Endothelial cell of umbilical vein (primary cell): ENCODE measurements at places on chromosomes 7 and 10. TPM values are rescaled to one million over a fixed set of nuclear protein-coding genes. Genes with fewer than 3 reads are reported as not detected.

DNA sequence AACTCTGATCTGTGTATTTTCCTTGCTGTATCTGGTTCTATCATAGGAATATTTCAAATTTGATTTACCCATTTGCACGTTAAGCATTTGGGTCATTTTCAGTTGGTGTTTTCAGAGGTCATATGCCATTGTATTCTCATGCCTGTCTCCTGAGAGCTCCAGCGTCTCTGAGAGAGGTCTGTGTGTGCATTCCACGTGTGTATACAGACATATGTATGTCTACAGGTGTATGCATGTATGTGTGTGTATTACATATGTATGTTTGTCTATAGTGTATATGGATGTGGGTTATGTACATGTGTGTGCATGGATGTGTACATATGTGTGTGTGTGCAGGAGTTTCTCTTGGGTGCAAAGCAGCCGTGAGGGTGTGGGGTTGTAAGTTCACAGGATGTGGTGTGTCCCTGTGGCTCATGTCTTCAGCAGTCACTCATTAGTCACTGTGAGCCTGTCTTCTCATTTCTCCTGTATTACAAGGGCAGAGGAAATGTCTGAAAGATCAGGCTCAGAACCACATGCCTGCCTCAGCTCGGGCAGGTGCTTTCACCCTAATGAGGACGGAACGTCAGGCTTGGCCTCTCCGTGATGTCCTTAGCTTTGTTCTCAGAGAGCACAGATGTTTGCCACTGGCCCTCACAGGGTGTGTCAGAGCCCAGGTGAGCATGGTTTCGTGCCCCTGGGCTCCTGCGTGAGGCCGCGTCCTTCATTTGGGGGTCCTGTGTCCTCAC, 101.6 kb downstream of the NKX6-2 start:
- H3K27ac ChIP-seq, result peak overlapping the region; percentile 32
- H3K4me1 ChIP-seq, result peaks cover 10% of the 10 kb centered on the region
- H3K36me3 ChIP-seq, result no peaks in the 10 kb centered on the region
- H3K4me3 ChIP-seq, result no peak overlapping the region

- no peak overlapping the region for H3K27ac ChIP-seq
- H3K4me1 ChIP-seq, result no peaks in the 10 kb centered on the region
- H3K36me3 ChIP-seq, result no peaks in the 10 kb centered on the region
- H3K27me3 ChIP-seq, result no peaks in the 10 kb centered on the region
Measured at GRCh38 chr10:124578231-124579010, 116.8 kb downstream of the LHPP start.

GRCh38 chr7:133676805-133677370, 424.0 kb downstream of the EXOC4 start:
- H3K4me3 ChIP-seq, result no peak overlapping the region
- DNase-seq, result peak; percentile 17

The RARRES2 gene
- not detected in 2 replicates for total RNA-seq

GRCh38 chr7:69515495-69516212, 82.6 kb upstream of the AUTS2 start:
- H3K27ac ChIP-seq, result no peak overlapping the region
- H3K36me3 ChIP-seq, result no peaks in the 10 kb centered on the region
- no peak overlapping the region for H3K4me3 ChIP-seq
- no peaks in the 10 kb centered on the region for H3K4me1 ChIP-seq
- DNase-seq, result no peak

GRCh38 chr10:78461333-78461732, 427.7 kb downstream of the RPS24 start:
- no peaks in the 10 kb centered on the region for H3K36me3 ChIP-seq
- H3K4me3 ChIP-seq, result no peak overlapping the region
- no peak for DNase-seq
- no peak overlapping the region for H3K27ac ChIP-seq
- no peaks in the 10 kb centered on the region for H3K27me3 ChIP-seq

DNA sequence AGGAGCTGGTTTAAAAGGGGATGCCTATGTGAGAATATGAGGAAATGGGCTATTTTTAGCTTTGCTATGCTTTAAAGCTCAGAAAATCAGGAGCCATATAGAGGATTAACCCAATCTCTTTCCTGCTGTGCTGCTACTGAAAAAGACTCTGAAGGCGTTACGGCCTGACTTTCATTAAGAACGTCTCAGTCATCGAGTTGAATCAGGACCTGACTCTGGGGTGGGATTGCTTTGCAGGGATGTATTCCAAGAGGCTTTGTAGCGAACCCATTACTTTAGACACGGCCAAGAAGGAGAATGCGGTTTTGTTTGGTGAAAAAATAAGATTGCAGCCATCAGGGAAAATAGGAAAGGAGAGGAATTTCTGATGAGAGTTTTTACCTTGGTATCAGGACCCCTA, 426.9 kb downstream of the CCSER2 start:
- H3K4me1 ChIP-seq, result no peaks in the 10 kb centered on the region
- no peaks in the 10 kb centered on the region for H3K27me3 ChIP-seq
- H3K27ac ChIP-seq, result no peak overlapping the region
- DNase-seq, result no peak
- H3K4me3 ChIP-seq, result no peak overlapping the region

The ASIC3 gene
- total RNA-seq, result 0.69 and 1.4 TPM in 2 replicates

DNA sequence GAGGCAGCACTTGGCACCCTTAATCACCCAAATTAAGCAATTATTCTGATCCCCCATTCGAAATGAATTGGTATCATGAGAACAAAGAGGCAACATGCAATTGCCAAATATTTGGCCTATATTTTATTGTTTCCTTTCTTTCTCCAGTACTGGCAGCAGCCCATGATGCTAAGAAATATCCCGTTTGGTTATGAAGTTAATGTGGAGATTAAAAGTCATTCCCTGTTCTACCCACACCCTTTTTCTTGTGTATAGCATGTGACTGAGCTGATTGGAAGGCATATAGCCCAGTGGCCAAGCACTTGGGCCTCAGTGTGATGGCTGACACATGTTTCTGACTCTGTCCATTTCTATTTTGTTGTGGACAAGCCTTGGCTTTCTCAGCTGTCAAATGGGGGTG, 692.3 kb upstream of the GALNT17 start:
- H3K27me3 ChIP-seq, result no peaks in the 10 kb centered on the region
- H3K36me3 ChIP-seq, result no peaks in the 10 kb centered on the region
- DNase-seq, result no peak

- no peaks in the 10 kb centered on the region for H3K36me3 ChIP-seq
- no peaks in the 10 kb centered on the region for H3K4me1 ChIP-seq
- H3K27me3 ChIP-seq, result no peaks in the 10 kb centered on the region
- H3K27ac ChIP-seq, result no peak overlapping the region
- no peak for DNase-seq
Measured at GRCh38 chr10:132746801-132747625, 38.9 kb downstream of the NKX6-2 start.

The STAG3 gene
- total RNA-seq, result 0.55 and 1.4 TPM in 2 replicates

GRCh38 chr7:54725255-54725654, 33.8 kb downstream of the SEC61G start:
- no peaks in the 10 kb centered on the region for H3K27me3 ChIP-seq
- H3K4me3 ChIP-seq, result no peak overlapping the region

- no peaks in the 10 kb centered on the region for H3K4me1 ChIP-seq
- no peak overlapping the region for H3K27ac ChIP-seq
- no peak overlapping the region for H3K4me3 ChIP-seq
- H3K27me3 ChIP-seq, result no peaks in the 10 kb centered on the region
- H3K36me3 ChIP-seq, result no peaks in the 10 kb centered on the region
- no peak for DNase-seq
Measured at GRCh38 chr7:87517136-87517815, 41.8 kb upstream of the ABCB4 start.

GRCh38 chr7:71988201-71988600, 423.9 kb downstream of the CALN1 start:
- H3K4me1 ChIP-seq, result no peaks in the 10 kb centered on the region
- no peaks in the 10 kb centered on the region for H3K36me3 ChIP-seq
- no peak for DNase-seq
- no peak overlapping the region for H3K4me3 ChIP-seq

GRCh38 chr10:43340619-43341018, 30.8 kb upstream of the FXYD4 start:
- no peaks in the 10 kb centered on the region for H3K36me3 ChIP-seq
- H3K27me3 ChIP-seq, result no peaks in the 10 kb centered on the region
- DNase-seq, result no peak
- no peaks in the 10 kb centered on the region for H3K4me1 ChIP-seq

DNA sequence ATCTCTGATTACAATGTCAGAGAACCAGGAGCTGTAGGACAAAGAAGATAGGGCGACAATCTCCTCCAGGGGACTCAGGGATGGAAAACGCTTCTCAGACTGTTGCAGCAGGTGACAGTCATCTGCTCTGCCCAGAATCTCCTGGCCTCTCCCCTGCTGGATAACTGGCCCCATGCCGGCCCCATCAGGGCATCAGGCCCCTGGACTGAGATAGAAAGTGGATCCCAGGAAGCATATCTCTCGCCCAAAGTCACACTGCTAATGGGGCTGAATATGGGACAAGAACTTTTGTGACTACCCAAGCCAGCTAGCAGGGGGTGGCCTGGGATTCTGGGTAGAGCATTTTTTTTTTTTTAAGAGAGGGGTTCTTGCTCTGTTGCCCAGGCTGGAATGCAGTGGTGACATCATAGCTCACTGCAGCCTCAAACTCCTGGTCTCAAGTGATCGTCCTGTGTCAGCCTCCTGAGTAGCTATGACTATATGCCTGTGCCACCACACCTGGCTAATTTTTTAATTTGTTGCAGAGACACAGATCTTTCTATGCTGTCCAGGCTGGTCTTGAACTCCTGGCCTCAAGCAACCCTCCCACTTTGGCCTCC, 20.5 kb upstream of the MLXIPL start:
- no peak overlapping the region for H3K4me3 ChIP-seq
- H3K36me3 ChIP-seq, result no peaks in the 10 kb centered on the region
- H3K27me3 ChIP-seq, result peaks cover 43% of the 10 kb centered on the region
- DNase-seq, result no peak
- H3K27ac ChIP-seq, result no peak overlapping the region
- H3K4me1 ChIP-seq, result peaks cover 4% of the 10 kb centered on the region

- no peak overlapping the region for H3K27ac ChIP-seq
- no peak overlapping the region for H3K4me3 ChIP-seq
- peaks cover 54% of the 10 kb centered on the region for H3K4me1 ChIP-seq
- peaks cover 11% of the 10 kb centered on the region for H3K36me3 ChIP-seq
Measured at GRCh38 chr10:125079091-125079600, 81.2 kb downstream of the CTBP2 start.

- H3K27me3 ChIP-seq, result no peaks in the 10 kb centered on the region
- peak; percentile 9 for DNase-seq
- peaks cover 24% of the 10 kb centered on the region for H3K4me1 ChIP-seq
Measured at GRCh38 chr10:48470893-48471805, 133.7 kb downstream of the ARHGAP22 start.

- no peaks in the 10 kb centered on the region for H3K27me3 ChIP-seq
- no peaks in the 10 kb centered on the region for H3K4me1 ChIP-seq
- H3K4me3 ChIP-seq, result no peak overlapping the region
Measured at GRCh38 chr10:42697926-42698325, 59.6 kb upstream of the ZNF33B start.

GRCh38 chr7:104272767-104273384, 55.5 kb upstream of the LHFPL3 start:
- no peaks in the 10 kb centered on the region for H3K36me3 ChIP-seq
- H3K27me3 ChIP-seq, result peaks cover 3% of the 10 kb centered on the region
- DNase-seq, result peak; percentile 55
- no peak overlapping the region for H3K4me3 ChIP-seq
- H3K27ac ChIP-seq, result no peak overlapping the region
